ENCODE measurements at places on chromosomes 5 and 9.
A peak's percentile ranks its signal among the peaks of the same experiment; 100 is the strongest.

GRCh38 chr5:11251247-11251646 is 490.2 kb upstream of the DAP start:
- DNase-seq: peak; percentile 18

DNA sequence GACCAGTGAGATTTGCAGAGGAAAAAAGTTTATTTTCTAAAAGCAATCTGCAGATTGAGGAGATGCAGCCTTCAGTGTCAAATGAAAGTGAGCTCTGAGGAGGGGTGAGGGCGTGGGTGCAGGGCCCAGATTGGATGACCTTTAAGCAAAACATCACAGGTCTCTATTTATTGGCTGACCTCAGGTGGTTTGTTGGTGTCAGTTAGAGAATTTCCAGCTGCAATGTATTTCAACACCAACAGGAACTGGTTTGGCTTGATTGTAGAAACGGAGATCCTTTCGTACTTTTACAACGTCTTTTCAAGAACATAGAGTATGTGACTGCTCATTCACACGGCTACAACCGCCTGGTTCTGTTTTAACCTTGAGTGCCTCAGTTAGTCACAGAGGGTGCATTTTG is 1069.1 kb downstream of the EFNA5 start:
- peak; percentile 6 for DNase-seq

DNA sequence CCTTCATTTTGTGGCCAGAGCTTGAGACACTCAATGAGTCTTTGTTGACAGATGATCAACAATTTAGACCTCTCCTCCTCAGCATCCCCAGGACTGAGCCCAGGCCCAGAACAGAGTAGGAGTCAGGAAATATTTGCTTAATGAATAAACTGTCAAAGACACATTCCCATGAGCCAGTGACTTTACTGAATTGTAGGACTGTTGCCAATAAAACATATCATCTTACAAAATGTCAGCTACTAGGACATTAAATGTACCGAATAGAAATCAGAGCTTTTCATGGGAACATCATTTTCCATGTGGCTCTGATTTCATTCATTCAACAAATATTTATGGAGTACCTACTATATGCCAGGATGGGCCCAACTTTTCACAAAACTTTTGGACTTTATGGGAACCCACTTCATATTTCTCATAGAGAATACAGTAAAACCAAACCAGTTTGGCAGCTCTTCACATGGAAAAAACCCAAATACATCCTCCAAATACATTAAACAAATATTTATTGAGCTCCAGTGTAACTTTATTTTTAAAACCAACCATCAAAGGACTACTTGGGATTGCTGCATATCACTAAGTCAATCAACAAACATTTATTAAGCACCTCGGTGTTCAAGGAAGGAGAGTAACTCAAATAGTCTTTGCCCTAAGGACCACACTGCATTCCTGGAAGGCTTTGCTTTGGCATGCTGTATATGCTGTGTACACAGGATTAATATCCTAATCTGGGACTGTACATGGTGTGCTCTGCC is 11.4 kb downstream of the VDAC1 start:
- DNase-seq: no peak

- no peak for DNase-seq
Observed at GRCh38 chr9:98251551-98251950, 3.9 kb downstream of the TBC1D2 start.

GRCh38 chr5:95804736-95805539 is 17.6 kb downstream of the GLRX start:
- no peak for DNase-seq

DNA sequence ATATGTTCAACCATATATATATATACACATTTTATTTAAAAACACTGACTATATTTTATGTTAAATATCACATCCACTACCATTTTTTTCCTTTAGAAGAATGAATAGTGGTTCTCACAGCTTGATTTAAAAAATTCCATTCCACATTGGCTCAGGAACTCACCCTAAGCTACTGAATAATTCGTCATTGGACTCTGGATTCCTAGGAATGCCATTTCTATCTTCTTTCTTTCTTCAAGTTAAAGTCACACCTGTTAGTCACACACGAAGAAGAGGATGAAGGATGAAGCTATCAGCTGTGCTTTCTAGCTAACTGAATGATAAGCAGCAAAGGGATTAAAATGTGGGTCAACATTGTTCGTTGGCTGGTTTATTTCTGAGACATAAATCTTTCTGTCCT is 7.9 kb downstream of the ELOVL7 start:
- DNase-seq: no peak

DNA sequence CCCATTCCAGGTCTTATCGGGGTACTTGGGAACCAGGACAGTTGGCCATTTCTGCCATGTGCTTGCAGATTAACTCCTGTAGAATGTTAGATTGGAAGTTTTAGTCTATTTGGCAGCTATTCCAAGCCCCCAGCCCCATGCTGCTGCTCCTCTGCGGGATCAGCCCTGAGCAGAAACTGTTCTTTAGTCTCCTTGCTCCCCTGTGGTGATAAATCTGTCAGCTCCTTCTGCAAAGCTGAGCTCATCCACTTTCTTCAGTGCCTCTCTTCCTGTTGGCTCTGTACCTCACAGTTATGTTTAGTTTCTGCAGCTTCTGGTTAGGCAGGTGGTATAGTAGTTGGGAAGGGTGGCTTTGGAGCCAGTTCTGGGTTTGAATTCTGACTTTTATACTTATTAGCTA is 170.4 kb downstream of the GRIA1 start:
- DNase-seq: no peak

DNA sequence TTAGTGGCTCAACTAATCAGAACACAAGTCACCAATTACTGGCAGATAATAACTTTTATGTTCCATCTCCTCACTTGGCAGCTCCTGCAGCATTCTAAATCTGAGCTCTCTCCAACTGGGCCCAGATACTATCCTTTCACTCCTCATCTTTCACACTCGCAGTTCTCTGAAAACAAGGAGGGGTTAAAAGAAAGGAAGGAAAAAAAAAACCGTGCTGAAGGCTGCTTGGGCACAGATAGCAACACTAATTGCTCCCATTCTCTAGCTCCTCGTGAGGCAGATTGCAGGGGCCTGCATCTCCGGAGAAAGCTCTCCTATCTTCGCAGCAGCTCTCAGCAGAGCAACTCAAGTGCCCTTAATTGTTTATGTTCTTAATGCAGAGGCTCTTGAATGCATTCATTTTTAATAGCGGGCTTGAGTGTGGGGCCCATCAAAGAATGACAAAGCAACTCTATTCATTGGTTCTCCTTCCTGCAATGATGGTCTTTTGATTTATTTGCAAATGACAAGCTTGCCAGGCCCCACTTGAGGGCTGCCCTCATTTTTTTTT is 23.9 kb downstream of the TLE1 start:
- no peak for DNase-seq
